ENCODE measurements at places on chromosomes 16 and 17.

DNA sequence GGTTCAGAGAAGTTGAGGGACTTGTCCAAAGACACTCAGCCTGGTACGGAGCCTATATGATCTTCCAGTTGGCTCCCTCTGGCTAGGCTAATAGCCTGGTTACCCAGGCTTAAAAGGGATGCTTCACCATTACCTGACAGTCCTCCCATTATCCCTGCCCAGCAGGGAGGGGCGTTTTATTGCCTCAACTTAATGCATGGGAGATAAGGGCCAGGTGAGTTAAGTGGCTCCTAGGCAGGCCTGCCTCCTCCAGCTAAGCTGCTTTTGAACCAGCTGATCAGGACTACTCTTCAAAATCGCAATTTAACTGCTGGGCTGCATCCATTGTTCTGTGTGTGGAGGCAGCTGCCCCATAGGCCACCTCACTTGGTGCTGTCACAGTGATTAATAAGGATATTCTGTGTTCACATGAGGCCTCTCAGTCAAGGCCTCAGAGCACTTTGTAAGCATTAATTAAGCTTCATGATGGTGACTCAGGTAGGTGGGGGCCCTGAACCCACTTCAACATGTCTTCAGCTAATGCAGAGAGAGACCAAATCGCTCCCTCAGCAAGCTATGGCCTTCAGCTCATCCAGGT lies 27.9 kb downstream of the SMPD3 start:
- no peak for DNase-seq

DNA sequence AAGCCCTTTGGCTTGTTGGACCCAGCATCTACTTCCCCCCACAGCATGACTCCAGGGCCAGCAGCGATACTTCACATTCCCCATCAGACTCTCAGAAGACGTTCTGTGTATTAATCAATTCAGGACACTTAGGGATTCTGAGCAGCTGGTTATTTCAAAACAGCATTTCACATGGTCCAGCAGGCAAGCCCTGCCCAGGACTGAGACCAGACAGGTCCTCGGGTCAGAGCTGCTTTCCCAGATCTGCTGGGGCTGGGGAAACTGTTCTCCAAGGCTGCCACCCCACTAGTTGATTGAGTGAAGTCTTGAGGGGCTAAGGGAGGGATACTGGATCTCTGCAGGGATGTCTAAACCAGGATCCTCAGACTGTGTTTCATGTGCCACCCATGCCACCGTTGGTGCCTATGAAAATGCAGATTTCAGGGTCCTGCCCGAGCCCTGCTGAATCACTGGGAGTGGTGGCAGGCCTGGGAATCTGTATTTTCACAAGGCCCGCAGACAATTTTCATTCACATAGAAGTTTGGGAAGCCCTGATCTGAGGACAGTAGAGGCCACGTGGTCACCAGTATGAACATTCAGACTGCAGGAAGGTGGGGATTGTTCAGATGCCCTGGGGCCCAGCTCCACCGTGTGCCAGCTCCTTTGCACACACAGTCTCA lies 40.6 kb upstream of the CDH5 start:
- DNase-seq, result no peak

DNA sequence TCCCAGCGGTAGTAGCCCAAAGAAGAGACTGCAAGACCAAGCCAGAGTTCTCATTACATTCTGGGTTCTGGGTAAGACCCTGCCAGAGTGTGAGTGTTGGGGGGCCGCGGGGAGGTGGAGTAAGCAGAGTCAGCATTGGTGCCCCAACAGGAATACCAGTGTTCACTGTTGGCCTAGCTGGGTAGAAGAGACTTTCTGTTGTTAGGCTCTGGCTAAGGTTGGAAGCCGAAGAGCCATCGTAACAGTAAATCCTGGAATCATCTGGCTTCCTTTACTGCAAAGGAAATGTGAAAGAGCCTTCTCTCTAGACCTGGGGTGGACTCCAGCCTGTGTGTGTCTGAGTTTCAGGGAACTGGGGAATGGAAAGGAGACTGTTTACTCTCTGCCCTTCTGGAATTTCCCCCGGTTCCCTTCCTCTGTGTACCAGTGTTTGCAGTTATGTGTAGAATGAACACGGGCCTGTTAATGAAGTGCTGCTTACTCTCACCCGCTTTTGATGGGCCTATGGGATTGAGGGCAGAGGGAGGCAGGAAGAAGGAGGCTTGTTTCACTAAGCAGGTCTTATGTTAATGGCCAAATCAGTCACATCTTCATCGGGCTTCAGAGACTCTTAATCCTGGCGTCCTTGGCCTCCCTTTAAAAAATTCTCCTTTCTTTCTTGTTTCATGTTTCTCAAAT lies 68.5 kb downstream of the WWP2 start:
- DNase-seq, result no peak

GRCh38 chr16:86041215-86041614 lies 142.3 kb downstream of the IRF8 start:
- DNase-seq, result no peak

DNA sequence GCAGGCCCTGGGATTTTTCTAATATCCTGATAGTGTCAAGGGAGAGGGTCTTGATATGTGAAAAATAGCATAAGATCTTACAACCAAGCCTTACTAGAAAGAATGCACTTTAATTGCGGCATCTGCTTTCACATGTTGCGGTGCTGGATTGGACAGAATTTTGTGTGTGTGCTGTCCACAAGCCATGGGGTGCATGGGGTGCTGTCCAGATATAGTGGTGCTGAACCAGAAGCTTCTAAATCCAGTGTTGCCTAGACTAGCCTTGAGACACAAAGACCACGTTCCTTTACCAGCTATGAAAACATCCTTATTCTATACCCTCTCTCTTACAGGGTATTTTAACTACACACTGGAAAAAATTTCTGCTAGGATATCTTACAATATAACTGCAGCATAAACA lies 244.0 kb downstream of the TMEM114 start:
- no peak for DNase-seq

DNA sequence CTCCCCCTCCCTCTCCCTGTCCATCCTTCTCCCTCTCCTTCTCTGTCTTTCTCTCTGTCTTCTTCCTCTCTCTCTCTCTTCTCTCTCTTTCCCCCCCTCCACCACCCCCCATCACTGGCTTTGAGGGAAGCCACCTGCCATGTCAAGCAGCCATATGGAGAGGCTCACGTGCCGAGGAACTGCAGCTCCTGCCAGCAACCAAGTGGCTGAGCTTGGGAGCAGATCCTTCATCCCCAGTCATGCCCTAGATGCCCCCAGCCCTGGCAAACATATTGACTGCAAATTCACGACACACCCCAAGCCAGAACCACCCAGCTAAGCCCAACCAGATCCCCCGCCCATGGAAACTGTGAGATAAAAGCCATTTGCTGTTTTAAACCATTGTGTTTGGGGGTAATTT lies 40.9 kb upstream of the RBFOX3 start:
- no peak for DNase-seq

- DNase-seq, result no peak
These were observed 226.6 kb upstream of the ASIC2 start for GRCh38 chr17:33519692-33520091.

GRCh38 chr16:65024767-65025178 lies 97.1 kb downstream of the CDH11 start:
- DNase-seq, result no peak

DNA sequence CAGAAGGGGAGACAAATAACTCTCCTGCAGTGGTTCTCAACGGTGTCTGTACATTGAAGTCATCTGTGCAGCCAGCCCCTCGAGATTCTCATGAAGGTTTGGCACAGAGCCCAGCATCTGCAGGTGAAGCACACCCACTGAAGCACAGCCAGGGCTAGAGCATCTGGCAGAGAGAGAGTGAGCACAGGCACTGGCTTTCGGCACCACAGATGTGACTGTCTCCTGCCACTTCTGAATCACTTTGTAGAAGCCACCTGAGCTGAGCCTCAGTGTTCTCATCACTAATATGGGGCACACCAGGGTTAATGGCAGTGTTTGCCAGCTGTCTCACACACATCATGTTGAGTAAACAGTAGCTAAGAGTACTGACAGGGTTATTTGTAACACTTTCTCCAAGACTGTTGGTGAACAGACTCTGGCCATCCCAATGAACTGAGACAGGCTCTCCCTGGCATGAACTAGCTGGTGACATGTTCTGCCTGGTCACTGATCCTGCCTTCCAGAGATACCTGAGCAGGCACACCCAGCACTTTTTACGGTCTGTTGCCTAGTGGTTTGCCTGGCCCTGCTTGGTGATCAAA lies 10.9 kb downstream of the HSPB9 start:
- peak; percentile 16 for DNase-seq
